ENCODE measurements at places on chromosomes 6 and 20.

DNA sequence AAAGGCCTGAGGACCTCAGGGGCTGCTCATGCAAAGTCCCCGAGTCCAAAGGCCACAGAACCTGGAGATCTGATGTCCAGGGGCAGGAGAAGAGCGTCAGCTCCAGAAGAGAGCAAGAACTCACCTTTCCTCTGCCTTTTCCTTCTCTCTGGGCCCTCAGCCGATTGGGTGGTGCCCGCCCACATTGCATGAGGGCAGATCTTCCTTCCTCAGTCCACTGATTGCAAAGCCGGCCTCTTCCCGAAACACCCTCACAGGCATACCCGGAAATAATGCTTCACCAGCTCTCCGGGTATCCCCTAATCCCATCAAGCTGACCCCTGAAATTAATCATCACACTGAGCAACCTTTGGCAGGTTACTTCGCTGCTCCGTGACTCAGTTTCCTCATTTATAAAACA, 33.4 kb downstream of the SPDEF start:
- no peaks in the 10 kb centered on the region for H3K27me3 ChIP-seq
- H3K4me1 ChIP-seq, result peaks cover 11% of the 10 kb centered on the region

DNA sequence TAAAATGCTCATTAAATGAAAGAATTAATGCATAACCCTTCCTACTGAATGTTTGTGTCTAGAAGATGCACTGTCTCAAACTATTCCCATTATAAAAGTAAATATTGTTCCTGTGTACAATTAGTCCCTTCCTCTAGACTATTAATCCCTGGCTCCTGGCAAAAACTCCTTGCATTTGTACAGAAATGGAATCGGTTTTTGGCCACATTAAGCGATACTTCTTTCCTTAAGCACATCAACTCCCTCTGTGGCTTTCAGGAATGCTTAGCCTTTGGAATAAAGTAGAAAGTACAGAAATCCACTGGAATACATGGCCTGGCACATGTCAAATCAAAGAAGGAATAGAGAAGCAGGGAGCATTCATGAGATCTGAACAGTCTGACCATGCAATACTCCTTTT, 179.8 kb downstream of the GMPR start:
- peaks cover 55% of the 10 kb centered on the region for H3K4me1 ChIP-seq
- no peak overlapping the region for H3K4me3 ChIP-seq
- no peak overlapping the region for H3K27ac ChIP-seq
- no peaks in the 10 kb centered on the region for H3K36me3 ChIP-seq
- DNase-seq, result no peak
- H3K27me3 ChIP-seq, result no peaks in the 10 kb centered on the region

DNA sequence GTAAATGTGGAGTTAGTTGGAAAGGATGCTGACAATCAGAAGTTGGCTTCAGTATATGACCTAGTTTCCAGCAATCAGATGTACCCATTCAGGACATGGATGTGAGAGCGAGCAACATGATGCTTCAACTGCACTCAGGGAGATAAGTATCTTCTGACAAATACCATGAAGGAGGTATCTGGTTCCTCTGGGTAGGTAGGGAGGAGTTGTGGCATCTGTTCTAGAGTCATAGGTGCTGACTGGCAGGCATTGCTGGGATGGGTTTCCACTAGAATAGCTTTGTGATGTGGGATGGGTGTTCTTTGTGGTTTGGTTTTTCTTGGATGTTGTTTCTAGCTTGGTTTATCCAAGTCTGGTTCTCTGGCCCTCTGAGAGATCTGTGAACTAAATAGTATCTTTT, 3.9 kb upstream of the REV3L start:
- H3K27me3 ChIP-seq, result no peaks in the 10 kb centered on the region
- no peak overlapping the region for H3K4me3 ChIP-seq
- peak overlapping the region; percentile 7 for H3K27ac ChIP-seq
- DNase-seq, result no peak

DNA sequence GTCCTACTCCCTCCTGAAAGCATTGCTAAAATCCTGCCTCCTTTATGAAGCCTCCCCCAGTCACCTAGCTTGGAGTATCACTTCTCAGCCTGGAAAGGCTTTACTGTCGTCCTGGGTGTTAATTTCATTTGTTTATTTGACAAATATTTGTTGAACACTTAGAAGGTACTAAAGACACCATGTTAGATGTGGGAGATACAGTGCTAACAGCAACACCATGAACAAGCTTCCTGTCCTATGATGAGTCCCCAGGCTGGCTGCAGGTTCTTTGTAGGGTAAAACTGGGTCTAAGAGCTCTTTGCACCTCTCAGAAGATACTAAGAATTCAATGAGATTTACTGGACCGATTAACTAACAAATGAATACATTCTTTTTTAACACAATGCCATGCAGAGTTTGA, 109.2 kb upstream of the TMEM170B start:
- DNase-seq, result no peak
- no peaks in the 10 kb centered on the region for H3K36me3 ChIP-seq
- peak overlapping the region; percentile 62 for H3K27ac ChIP-seq
- H3K4me3 ChIP-seq, result no peak overlapping the region

GRCh38 chr6:25137480-25137879, 141.7 kb upstream of the CARMIL1 start:
- peak overlapping the region; percentile 86 for H3K27ac ChIP-seq
- H3K27me3 ChIP-seq, result no peaks in the 10 kb centered on the region

DNA sequence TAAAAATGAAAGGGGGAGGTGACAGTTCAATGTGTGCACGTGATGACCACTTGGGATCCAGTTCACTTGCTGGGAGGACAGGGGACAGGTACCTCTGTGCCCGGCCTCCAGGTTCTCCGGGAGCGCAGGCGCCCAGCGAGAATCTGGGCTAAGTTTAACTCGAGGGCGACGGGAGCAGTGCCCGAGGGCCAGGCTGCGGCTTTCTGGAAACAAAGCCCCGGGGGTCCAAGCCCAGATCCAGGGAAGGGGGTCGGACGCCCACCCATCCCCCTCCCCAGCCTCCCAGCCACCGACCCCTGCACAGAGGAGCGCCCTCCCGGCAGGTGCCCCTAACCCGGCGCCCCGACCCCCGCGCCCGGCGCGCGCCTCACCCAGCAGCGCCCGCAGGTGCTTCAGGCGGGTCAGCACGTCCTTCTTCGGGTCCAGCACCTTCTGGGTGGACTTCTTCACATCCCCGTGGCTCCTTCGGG, 405 bp downstream of the RALGAPA2 start:
- no peaks in the 10 kb centered on the region for H3K36me3 ChIP-seq
- peak overlapping the region; percentile 75 for H3K27ac ChIP-seq
- peaks cover 19% of the 10 kb centered on the region for H3K4me1 ChIP-seq
- H3K4me3 ChIP-seq, result peak overlapping the region; percentile 74

DNA sequence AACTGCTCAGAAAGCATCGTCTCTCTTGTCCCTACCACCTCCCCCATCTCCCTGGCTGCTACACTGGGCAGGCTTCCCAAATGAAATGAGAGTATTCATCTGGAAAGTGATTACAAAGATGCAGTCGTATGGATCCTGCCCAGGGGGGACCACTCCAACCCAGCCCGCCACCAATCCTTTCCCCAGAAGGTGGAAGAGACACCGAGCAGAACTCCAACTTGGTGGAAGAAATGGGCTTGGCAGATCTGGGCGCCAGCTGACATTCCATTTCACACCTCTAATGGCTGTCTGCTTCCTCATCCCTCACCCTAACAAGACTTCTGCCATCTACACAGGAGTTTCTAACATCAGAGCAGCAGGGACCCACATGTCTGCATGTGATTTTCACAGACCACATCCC, 12.7 kb downstream of the PKHD1 start:
- H3K36me3 ChIP-seq, result no peaks in the 10 kb centered on the region
- H3K27ac ChIP-seq, result no peak overlapping the region
- H3K4me3 ChIP-seq, result no peak overlapping the region
- H3K27me3 ChIP-seq, result no peaks in the 10 kb centered on the region

- no peaks in the 10 kb centered on the region for H3K4me1 ChIP-seq
- no peak overlapping the region for H3K4me3 ChIP-seq
- no peak overlapping the region for H3K27ac ChIP-seq
- H3K36me3 ChIP-seq, result no peaks in the 10 kb centered on the region
- H3K27me3 ChIP-seq, result no peaks in the 10 kb centered on the region
Measured at GRCh38 chr6:45645302-45645701, 267.6 kb upstream of the SUPT3H start.

- no peaks in the 10 kb centered on the region for H3K4me1 ChIP-seq
- no peaks in the 10 kb centered on the region for H3K27me3 ChIP-seq
- no peak overlapping the region for H3K27ac ChIP-seq
- no peaks in the 10 kb centered on the region for H3K36me3 ChIP-seq
Measured at GRCh38 chr6:119256978-119257462, 92.5 kb downstream of the MAN1A1 start.

DNA sequence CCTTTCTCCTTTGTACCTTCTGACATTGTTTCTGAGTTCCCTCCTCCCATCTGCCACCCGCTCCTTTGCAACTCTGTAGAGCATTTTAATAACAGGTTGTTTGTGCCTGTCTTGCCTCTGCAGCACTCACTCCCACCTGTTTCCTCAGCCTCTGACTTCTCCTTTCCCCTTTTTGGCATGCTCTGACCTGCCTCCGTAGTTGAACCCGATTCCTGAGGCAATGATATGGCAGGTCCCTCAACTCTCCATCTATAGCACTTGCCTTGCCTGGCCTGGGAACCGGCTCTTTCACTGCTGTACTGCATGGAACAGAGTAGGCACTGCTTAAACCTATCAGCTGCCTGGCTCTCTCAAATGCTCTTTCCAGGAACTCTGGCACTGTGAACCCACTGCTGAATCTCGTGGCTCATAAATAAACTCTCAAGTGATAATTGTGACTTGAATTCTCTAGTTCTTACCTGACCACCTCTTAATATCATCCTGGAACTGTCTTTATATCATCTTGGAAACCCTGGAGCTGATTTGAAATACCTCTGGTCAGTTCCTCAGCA, 50.3 kb downstream of the UTRN start:
- H3K4me1 ChIP-seq, result peaks cover 6% of the 10 kb centered on the region
- DNase-seq, result no peak
- H3K36me3 ChIP-seq, result no peaks in the 10 kb centered on the region
- no peaks in the 10 kb centered on the region for H3K27me3 ChIP-seq

GRCh38 chr6:18039481-18039880, 52.0 kb upstream of the KIF13A start:
- H3K4me3 ChIP-seq, result no peak overlapping the region
- peaks cover 19% of the 10 kb centered on the region for H3K4me1 ChIP-seq
- no peaks in the 10 kb centered on the region for H3K36me3 ChIP-seq
- H3K27ac ChIP-seq, result peak overlapping the region; percentile 71
- no peaks in the 10 kb centered on the region for H3K27me3 ChIP-seq
- DNase-seq, result no peak

GRCh38 chr20:47972916-47973309, 187.6 kb upstream of the SULF2 start:
- no peaks in the 10 kb centered on the region for H3K4me1 ChIP-seq
- H3K27ac ChIP-seq, result no peak overlapping the region
- DNase-seq, result no peak
- no peaks in the 10 kb centered on the region for H3K27me3 ChIP-seq

DNA sequence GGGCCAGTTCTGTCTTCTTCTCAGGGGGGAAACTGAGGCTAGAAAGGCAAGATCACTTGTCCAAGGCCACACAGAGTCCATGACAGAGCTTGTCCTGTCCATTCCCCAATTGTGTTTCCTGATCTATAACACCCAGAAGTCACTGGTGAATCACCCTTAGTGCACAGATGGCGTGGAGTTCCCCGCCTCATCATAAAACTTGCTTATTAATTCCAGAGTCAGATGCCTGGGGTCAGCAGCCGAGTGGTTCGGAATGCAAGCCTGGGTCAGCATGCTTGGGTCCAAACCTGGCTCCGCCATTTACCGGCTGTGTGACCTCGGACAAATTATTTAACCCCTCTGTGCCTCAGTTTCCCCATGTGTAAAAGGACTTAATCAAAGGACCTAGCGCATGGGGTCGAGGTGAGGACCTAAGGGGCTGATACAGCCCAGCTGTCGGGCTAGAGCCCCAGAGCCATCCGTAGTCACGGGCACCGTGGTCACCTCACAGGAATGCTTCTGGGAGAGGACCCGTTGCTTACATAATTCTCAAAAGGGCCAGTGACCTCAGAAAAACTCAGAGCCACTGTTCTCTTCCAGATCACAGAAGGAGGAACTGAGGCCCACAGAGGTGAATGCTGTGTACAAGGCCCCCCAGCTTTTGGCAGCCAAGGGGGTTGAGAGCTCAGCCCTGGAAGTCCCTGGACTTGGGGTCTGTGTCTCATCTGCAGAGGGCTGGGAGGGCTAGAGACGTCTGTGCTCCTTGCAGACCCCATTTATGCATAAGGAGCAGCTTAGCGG, 1.4 kb upstream of the ZBP1 start:
- peaks cover 22% of the 10 kb centered on the region for H3K27me3 ChIP-seq
- DNase-seq, result peak; percentile 51
- no peak overlapping the region for H3K4me3 ChIP-seq
- no peaks in the 10 kb centered on the region for H3K4me1 ChIP-seq
- H3K36me3 ChIP-seq, result no peaks in the 10 kb centered on the region

DNA sequence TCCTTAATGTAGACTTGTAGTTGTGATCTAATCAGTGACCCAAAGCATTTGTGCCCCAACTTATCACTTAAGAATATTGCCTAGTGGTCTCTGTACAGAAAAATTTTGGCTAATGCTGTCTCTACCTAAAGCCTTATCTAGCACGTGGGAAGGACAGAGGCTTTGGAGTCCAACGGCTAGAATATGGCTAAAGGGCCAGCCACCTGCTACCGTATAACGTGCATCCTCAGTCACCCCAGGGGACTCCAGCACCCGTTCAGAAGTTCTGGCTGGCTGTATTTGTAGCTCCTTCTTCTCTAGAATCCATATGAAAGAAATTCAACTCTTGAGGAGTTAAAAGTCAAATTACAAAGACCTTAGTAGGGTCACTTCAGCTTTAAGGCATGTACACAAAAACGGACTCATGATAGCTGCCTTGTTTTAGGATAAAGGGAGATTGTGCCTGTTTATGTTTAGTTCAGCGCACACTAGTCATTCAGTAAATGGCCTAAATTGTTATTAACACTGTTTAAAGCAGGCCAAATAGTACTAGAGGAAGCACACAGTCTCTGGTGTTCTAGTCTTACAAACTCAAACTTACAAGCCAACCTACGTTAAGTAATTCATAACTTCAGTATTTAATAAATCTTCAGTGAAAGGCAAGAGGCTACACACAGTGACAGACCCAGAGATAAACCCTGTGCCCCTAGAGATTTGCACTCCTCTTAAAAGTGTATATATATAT, 407.5 kb upstream of the PLCB4 start:
- no peaks in the 10 kb centered on the region for H3K27me3 ChIP-seq
- no peak overlapping the region for H3K4me3 ChIP-seq
- DNase-seq, result no peak
- H3K4me1 ChIP-seq, result no peaks in the 10 kb centered on the region
- H3K27ac ChIP-seq, result no peak overlapping the region

DNA sequence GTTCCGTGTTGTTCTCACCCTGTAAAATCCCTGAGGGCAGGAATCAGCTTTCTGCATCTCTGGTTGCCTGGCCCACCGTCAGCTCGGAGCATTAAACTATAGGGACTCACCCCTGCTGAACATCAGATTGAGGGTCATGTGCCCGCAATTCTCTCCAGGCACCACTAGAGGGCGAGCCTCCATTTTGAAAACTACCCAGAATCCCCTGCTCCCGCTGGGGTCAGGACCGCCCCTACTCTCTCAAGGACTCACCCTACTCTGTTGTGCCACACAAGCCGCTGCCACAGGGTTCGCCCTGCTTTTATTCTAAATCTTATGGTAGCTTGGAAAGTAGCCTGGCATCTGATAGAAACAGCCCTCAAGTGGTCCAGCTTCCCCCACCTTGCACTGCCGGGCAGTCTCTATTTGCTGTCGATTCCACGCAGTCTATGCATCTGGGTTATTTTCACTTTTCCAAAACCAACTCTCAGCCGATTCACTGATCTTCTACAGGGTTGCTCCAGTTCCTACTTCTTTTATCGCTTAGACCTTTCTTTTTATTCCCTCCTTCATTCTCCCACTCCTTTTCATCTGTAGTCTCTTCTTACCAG, 244.1 kb upstream of the QKI start:
- H3K27me3 ChIP-seq, result no peaks in the 10 kb centered on the region
- no peak for DNase-seq
- H3K36me3 ChIP-seq, result no peaks in the 10 kb centered on the region
- no peak overlapping the region for H3K27ac ChIP-seq

Measured in tibial artery (tissue), 4 donors.